ENCODE measurements at places on chromosomes 12 and 14.

- no peak for DNase-seq
Measured at GRCh38 chr14:75650253-75651058, 10.2 kb downstream of the ERG28 start.

GRCh38 chr12:30972035-30972434 is 45.5 kb downstream of the TSPAN11 start:
- DNase-seq, result no peak

DNA sequence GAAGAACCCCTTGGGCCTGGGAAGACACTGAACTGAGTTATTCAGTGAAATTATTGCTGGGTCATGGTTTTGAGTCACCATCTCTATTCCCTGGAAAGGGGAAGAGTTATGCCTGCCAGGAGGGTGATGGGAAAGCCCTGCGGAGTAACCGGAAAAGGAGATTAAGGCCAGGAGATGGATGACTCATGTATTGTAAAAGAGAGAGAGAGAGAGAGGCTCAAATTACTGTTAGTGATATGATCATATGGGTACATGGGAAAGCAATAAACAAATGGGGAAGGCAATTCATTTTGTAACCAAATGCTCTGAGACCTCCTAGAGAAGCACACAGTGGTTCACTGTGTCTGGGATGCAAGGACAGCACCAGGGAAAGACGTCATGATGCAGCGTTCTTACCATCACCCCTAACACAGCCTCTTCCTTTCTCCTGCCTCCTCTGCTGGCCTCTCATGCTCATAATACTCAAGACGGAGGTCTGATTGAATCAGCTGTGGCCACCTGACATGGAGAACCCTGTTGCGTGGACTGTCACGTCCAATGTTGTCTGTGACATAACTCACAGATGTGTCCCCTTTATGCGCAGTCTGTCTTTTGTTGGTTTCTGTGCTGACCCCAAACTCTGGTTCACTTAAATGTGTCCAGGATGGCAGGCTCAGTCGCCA is 243.7 kb downstream of the TMEM132D start:
- DNase-seq, result peak; percentile 38

DNA sequence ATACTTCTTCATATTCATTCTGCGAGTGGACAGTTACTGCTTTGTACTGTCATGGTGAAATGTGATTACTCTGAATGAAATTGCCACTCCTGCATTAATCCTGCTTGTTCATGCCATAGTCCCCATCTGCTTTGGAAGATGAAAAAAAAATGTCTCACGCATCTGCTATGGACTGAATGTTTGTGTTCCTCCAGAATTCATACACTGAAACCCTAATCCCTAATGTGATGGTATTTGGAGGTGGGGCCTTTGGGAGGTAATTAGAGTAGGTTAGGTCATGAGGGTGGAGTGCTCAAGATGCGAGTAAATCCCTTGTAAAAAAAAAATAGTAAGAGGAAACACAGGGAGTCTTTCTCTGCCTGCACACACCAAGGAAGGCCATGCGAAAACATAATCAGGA is 427.2 kb downstream of the TMTC2 start:
- DNase-seq, result peak; percentile 28

DNA sequence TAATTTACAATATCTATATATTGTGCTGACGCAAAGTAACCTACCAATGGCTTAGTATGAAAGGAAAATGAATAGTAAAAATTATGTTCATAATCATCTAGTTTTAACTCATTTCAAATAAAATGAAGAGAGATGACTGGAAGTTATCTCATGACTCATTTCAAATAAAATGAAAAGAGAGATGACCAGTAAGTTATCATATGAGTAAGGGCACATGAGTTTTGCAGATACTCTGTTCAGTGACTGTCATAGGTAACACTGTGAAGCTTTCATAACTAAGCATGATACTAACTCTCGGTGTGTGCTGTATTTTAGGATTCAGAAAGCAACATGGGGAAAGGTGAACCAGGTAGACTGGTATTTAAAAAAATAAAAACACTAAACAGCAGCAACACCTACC is 364.5 kb upstream of the DIO2 start:
- no peak for DNase-seq

GRCh38 chr14:20791187-20791586 is 10.1 kb downstream of the RNASE6 start:
- DNase-seq, result no peak

GRCh38 chr14:77659831-77660230 is 43.4 kb upstream of the SPTLC2 start:
- no peak for DNase-seq

- DNase-seq, result peak; percentile 33
Measured at GRCh38 chr14:39265033-39265432, 31.3 kb downstream of the MIA2 start.

GRCh38 chr12:53102883-53103807 is at the start of gene SOAT2:
Gene SOAT2, plus strand, starts transcription at chr12:53103486. Its CDS starts 92 bp downstream, at chr12:53103578.
- DNase-seq, result no peak

DNA sequence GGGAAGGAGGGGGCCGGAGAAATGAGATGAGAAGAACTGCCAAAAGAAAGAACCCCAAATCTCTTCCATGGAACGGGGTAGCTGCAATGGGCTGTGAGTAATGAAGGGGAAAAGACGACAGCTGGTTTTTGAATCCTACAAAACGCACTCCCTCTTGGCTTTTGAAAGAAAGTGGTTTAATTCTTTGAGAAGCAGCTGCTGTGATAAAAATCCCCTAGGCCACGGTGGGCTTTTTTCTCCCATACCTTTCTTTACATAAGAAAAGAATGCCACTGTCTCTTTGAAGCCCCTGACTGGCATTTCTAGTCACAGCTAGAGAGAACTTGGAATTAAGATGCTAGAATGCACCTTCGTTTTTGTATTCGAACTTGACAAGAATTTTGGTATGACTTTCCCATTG is 486.1 kb downstream of the GLT1D1 start:
- no peak for DNase-seq

GRCh38 chr14:68662392-68662791 is 130.5 kb downstream of the ZFP36L1 start:
- peak; percentile 62 for DNase-seq

GRCh38 chr12:70928071-70928470 is 7.5 kb upstream of the PTPRR start:
- DNase-seq, result no peak

DNA sequence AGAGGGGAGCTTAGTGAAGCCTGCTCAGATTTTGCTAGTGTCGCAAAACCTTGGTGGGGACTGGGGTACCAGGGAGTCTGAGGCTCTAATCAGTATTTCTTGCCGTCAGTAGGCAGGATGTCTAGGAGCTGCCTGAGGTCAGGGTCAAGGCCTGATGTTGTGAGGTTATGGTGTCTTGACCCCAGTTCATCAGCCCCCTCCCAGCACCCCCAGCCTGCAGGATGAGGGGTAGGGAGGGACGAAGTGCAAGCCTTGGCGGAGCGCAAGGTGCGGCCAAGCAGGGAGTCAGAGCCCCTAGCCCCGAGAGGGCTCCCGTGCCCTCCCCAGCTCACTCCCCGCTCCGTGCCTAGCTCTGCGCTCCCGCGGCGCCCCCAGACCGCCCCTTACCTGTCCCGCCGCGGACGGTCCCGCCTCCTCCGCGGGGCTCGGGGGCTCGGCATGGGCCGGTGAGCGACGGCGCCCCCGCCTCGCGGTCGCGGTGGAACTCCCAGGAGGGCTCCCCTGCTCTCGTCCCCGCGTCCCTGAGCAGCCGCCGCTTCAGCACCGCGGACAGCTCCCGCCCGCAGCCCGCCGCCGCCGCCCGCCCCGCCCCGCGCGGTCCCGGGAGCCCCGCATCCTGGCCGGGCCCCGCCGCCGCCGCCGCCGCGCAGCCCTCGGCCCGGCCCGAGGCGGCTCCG is 347 bp downstream of the SYNDIG1L start:
- DNase-seq, result no peak

GRCh38 chr14:55891692-55892091 is 226.5 kb upstream of the PELI2 start:
- no peak for DNase-seq

GRCh38 chr14:84806622-84807021 is 723.3 kb upstream of the FLRT2 start:
- DNase-seq, result no peak

- no peak for DNase-seq
Measured at GRCh38 chr14:89509891-89510290, 92.9 kb upstream of the FOXN3 start.

DNA sequence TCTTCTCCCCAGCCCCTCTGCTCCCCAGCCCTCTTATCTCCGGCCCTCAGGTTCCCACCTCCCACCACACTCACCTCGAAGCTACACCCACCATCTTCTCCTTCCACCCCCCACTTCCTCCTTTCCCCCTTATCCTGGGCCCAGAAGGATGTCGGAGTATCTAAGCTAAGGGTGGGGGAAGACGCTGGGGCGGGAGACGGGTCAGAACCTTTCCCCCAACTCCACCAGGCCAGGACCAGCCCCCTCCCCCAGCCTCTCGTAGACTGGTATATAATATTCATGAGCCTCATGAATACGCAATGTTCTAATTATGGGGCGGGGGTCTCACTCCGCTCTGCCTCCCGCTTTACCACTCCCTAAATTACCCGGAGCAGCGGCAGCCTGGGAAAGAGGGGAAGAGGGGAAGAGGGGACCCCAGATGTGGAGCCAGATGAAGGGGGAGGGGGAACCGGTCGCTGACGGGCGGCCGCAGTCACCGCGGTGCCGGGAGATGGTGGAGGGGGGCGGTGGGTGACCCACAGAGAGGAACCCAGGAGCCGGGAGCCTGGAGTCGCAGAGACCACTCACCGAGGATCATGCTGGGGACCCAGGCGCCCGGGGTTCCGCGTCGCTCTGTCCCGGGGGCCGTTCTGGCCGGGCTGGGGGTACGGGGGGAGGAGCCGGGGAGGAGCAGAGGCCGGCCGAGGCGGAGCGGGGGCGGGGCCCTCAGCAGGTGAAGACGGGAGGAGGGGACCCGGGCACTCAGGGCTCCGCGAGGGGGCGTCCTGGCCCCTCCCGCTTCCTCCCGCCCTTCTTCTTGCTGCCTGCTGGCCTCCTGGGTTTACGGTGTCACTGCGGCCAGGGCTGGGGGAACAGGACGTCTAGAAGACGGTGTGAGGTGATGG is 6.4 kb upstream of the ZNF385A start:
- DNase-seq, result no peak

- DNase-seq, result no peak
Measured at GRCh38 chr12:127334912-127335644, 931.9 kb upstream of the TMEM132C start.
